Suprapubic skin (tissue), 4 donors: ENCODE measurements at places on chromosomes 2 and 18. TPM values are rescaled to one million over a fixed set of nuclear protein-coding genes. Genes with fewer than 3 reads are reported as not detected.

Gene MRO
- total RNA-seq, result not detected

Gene MSTN
- total RNA-seq, result not detected

Gene PDCD1
- total RNA-seq, result not detected

Gene ST8SIA3
- total RNA-seq, result not detected

Gene KRTCAP3
- 50.1 TPM for total RNA-seq

Gene BMP10
- not detected for total RNA-seq

Gene ALKAL2
- total RNA-seq, result 9.3 TPM

Gene ALPP
- not detected for total RNA-seq
